ENCODE measurements at places on chromosomes 7 and 10.

- no peak for DNase-seq
These were observed 31.6 kb downstream of the ADRA2A start for GRCh38 chr10:111108441-111108840.

GRCh38 chr10:101829561-101830315 is 11.5 kb upstream of the OGA start:
- DNase-seq: peak; percentile 60

GRCh38 chr10:75502838-75503237 is 71.4 kb downstream of the LRMDA start:
- no peak for DNase-seq

- DNase-seq: no peak
These were observed 352.6 kb upstream of the AUTS2 start for GRCh38 chr7:69245646-69246045.

- no peak for DNase-seq
These were observed 105.7 kb upstream of the YAE1 start for GRCh38 chr7:39460486-39460885.

GRCh38 chr7:74429153-74429747 is 24.5 kb upstream of the GTF2IRD1 start:
- DNase-seq: no peak

All from T follicular helper cell (primary cell).